ENCODE measurements at places on chromosomes 13 and 19. TPM values are rescaled to one million over a fixed set of nuclear protein-coding genes. Genes with fewer than 3 reads are reported as not detected.

The KRTDAP gene
- not detected for total RNA-seq

The USF2 gene
- 50.4 TPM for total RNA-seq

The VSTM2B gene
- not detected for total RNA-seq

The ZNF541 gene
- 0.12 TPM for total RNA-seq

The EXOC3L2 gene
- total RNA-seq, result not detected

The TINCR gene
- 0.22 TPM for total RNA-seq

The PNMA8B gene
- 0.44 TPM for total RNA-seq

The NXNL1 gene
- total RNA-seq, result not detected

The ZNF568 gene
- total RNA-seq, result 13.5 TPM

The DZIP1 gene
- total RNA-seq, result 55.2 TPM

The IFI30 gene
- 2.3 TPM for total RNA-seq

The COX7A1 gene
- 4.5 TPM for total RNA-seq

The MAST1 gene
- 0.87 TPM for total RNA-seq

The ADPRHL1 gene
- total RNA-seq, result 0.75 TPM

The PLEKHA4 gene
- total RNA-seq, result 12.0 TPM

The ENOX1 gene
- 4.2 TPM for total RNA-seq

The SMIM44 gene
- not detected for total RNA-seq

The LILRA1 gene
- not detected for total RNA-seq

The FXYD5 gene
- 25.8 TPM for total RNA-seq

The TSSK6 gene
- total RNA-seq, result 2.0 TPM

The LGALS7B gene
- total RNA-seq, result 0.55 TPM

The ZNF681 gene
- total RNA-seq, result 0.77 TPM

The CCDC70 gene
- total RNA-seq, result not detected

The CD79A gene
- total RNA-seq, result not detected

The APOC4 gene
- total RNA-seq, result not detected

The KLK2 gene
- total RNA-seq, result not detected

The LGALS14 gene
- not detected for total RNA-seq

The SDHAF1 gene
- total RNA-seq, result 9.6 TPM

The RFC3 gene
- total RNA-seq, result 35.2 TPM

The ZNF431 gene
- 3.3 TPM for total RNA-seq

The RGS9BP gene
- total RNA-seq, result 0.22 TPM

The KLK12 gene
- total RNA-seq, result not detected

Measured in uterine smooth muscle cell (primary cell).